CD4-positive, alpha-beta T cell treated with Interleukin-2 at 100 ng/mL for 4 hours (primary cell): ENCODE measurements at places on chromosomes 13 and 19.

DNA sequence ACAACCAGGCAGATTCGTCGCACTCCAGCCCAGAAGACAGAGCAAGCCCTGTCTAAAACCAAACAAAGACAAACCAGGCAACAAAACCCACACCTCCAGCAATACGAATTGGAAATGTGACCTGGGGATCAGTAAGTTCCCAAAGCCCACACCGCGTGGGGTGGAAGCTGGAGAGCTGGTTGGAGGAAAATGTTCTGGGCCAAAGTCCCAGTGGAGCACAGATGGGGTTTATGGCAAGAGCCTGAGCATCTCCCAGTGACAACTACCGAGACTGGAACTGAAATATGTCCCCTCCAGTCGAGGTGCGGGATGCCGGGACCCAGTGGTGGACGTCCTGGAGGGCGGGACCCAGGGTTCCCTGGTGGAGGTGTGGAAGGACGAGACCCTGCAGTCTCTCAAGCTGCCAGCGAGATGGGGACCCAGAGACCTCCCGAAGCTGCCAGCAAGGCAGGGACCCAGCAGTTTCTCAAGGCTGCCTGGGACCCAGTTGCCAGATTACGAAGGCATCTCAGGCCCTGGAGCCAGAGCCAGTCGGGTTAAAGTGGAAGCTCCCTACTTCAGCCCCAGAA, 22.4 kb upstream of the CPAMD8 start:
- DNase-seq: no peak

DNA sequence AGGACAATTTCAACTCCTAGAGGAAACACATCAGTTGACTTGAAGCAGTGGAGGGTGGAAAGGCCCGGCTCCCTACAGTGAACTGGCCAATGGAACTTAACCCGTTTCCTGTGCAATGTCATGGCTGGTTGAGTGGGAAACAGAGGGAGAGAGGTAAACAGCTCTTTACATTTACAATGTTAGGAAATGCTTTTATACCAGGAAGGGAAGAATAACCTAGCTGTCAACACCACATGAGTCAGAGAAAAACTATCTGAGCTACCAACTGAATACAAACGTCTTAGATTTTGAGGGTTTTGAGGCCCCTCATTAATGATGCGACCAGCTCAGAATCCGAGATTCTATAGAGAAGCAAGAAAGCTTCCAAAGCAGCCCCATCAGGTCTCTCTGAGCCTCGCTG, 36.7 kb downstream of the CARD8 start:
- no peak for DNase-seq

DNA sequence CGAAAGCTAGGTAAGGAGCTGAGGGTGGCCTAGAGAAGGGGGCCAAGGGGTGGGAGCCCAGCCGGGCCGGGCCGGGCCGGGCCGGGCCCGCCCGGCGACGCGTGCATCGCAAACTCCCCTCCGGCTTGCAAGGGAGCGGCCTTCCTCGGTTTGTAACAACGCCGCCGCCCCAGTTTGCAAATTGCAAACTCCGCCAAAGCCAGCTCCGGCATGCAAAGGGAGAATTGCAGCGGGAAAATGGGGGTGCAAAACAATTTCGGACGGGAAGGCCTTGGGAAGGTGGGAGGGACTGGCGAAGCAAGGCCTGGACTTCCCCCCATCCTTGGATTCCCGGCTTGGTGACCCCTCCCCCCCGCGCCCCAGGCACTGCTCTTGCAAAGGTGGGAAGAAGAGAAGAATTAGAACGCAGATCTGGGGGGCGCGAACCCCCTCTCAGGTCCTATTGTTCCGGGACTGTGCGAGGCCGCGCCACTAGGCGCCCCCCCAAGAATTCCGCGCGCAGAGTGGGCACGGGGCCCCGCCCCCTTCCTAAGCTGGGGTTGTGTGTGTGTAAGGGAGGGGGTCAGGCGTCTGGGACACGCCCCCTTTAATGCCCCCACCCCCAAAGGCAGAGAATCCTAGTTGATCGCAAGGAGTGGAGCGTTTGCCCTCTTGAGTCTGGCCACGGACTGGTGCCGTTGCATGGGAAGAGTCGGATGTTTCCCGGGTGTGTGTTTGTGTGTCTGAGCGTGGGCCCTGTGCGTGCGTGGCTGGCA, 926 bp downstream of the PRR12 start:
- peak; percentile 38 for DNase-seq

- DNase-seq: no peak
Observed at GRCh38 chr19:18253716-18254115, 20.5 kb downstream of the IQCN start.

DNA sequence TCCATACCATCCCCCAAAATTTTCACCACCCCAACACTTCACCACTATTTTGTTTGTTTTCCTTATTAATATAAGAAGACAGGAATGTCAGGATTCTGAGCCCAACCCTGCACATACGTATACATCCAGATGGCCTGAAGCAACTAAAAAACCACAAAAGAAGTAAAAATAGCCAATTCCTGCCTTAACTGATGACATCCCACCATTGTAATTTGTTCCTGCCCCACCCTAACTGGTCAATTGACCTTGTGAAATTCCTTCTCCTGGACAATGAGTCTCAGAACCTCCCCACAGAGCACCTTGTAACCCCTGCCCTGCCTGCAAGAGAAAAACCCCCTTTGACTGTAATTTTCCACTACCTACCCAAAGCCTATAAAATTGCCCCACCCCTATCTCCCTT, 132.5 kb downstream of the ZNF675 start:
- DNase-seq: no peak

- peak; percentile 75 for DNase-seq
Observed at GRCh38 chr19:46265217-46265828, 31.5 kb upstream of the HIF3A start.
